Fibroblast of lung (primary cell): ENCODE measurements at places on chromosomes 7 and 10. TPM values are rescaled to one million over a fixed set of nuclear protein-coding genes. Genes with fewer than 3 reads are reported as not detected.

PDAP1 gene
- 29.6 and 34.7 TPM in 2 replicates for total RNA-seq

SLC18A3 gene
- not detected in 2 replicates for total RNA-seq

RSU1 gene
- total RNA-seq, result 28.5 and 46.9 TPM in 2 replicates

HOXA4 gene
- 0.33 and 0.51 TPM in 2 replicates for total RNA-seq

PNLIPRP3 gene
- not detected in 2 replicates for total RNA-seq

TMEM130 gene
- 0.26 and 0.66 TPM in 2 replicates for total RNA-seq

GJC3 gene
- not detected in 2 replicates for total RNA-seq

CFAP69 gene
- 6.2 and 7.1 TPM in 2 replicates for total RNA-seq

HUS1 gene
- 9.8 and 14.2 TPM in 2 replicates for total RNA-seq

PPP1R17 gene
- not detected in 2 replicates for total RNA-seq

CLDN3 gene
- not detected in 2 replicates for total RNA-seq

MKLN1 gene
- total RNA-seq, result 26.7 and 33.9 TPM in 2 replicates

ANKRD30A gene
- not detected in 2 replicates for total RNA-seq

FGFBP3 gene
- 0.26 and 0.50 TPM in 2 replicates for total RNA-seq

AKR1C4 gene
- total RNA-seq, result not detected in 2 replicates

PRPS1L1 gene
- total RNA-seq, result not detected in 2 replicates

ATP6V0A4 gene
- not detected in 2 replicates for total RNA-seq

CYP3A7 gene
- 23.9 and 37.8 TPM in 2 replicates for total RNA-seq

ERV3-1 gene
- 6.2 and 8.8 TPM in 2 replicates for total RNA-seq

KIAA1549 gene
- 0.66 and 0.77 TPM in 2 replicates for total RNA-seq

AGR3 gene
- not detected in 2 replicates for total RNA-seq

BCAP29 gene
- total RNA-seq, result 40.8 and 64.7 TPM in 2 replicates

IGF2BP3 gene
- 1.5 and 4.3 TPM in 2 replicates for total RNA-seq

TEX36 gene
- total RNA-seq, result not detected in 2 replicates

DHTKD1 gene
- 20.0 and 23.1 TPM in 2 replicates for total RNA-seq

FZD8 gene
- 0.66 and 0.77 TPM in 2 replicates for total RNA-seq

BTBD16 gene
- total RNA-seq, result not detected in 2 replicates

CAV1 gene
- total RNA-seq, result 174 and 461 TPM in 2 replicates

OR13A1 gene
- not detected in 2 replicates for total RNA-seq

TUBAL3 gene
- not detected in 2 replicates for total RNA-seq

STEAP1B gene
- 10.3 and 14.7 TPM in 2 replicates for total RNA-seq

ZNF248 gene
- 10.3 and 10.9 TPM in 2 replicates for total RNA-seq

BICC1 gene
- total RNA-seq, result 62.7 and 64.7 TPM in 2 replicates

VGF gene
- total RNA-seq, result 0.26 and 0.66 TPM in 2 replicates

C7orf33 gene
- not detected in 2 replicates for total RNA-seq

FZD1 gene
- total RNA-seq, result 10.8 and 12.6 TPM in 2 replicates

MBL2 gene
- not detected in 2 replicates for total RNA-seq

VSTM4 gene
- 4.4 and 8.1 TPM in 2 replicates for total RNA-seq

TMEM213 gene
- not detected in 2 replicates for total RNA-seq

STEAP2 gene
- total RNA-seq, result 26.3 and 29.8 TPM in 2 replicates

SLC26A5 gene
- not detected in 2 replicates for total RNA-seq

ACSM6 gene
- not detected in 2 replicates for total RNA-seq

OR6B1 gene
- not detected in 2 replicates for total RNA-seq

XRCC2 gene
- under 0.01 and 0.66 TPM in 2 replicates for total RNA-seq

PLXNA4 gene
- 1.2 and 1.8 TPM in 2 replicates for total RNA-seq

HSPA14 gene
- 7.4 and 8.5 TPM in 2 replicates for total RNA-seq

PTF1A gene
- total RNA-seq, result not detected in 2 replicates

PUS7 gene
- 8.8 and 14.9 TPM in 2 replicates for total RNA-seq

RBP3 gene
- not detected in 2 replicates for total RNA-seq

AKR1C2 gene
- total RNA-seq, result 10.6 and 13.4 TPM in 2 replicates

MCM10 gene
- 0.51 and 0.83 TPM in 2 replicates for total RNA-seq

ELN gene
- 2.1 and 6.4 TPM in 2 replicates for total RNA-seq

NDUFB8 gene
- total RNA-seq, result 154 and 167 TPM in 2 replicates

ARHGEF35 gene
- 0.51 and 5.4 TPM in 2 replicates for total RNA-seq

GTF2IRD1 gene
- total RNA-seq, result 10.0 and 14.7 TPM in 2 replicates

ZNF277 gene
- total RNA-seq, result 66.6 and 83.0 TPM in 2 replicates

EPO gene
- total RNA-seq, result not detected in 2 replicates

TBC1D12 gene
- total RNA-seq, result 11.6 and 13.9 TPM in 2 replicates
